ENCODE measurements at places on chromosomes 1 and 21.

GRCh38 chr1:184461321-184461720, 74.5 kb downstream of the C1orf21 start:
- DNase-seq: no peak

GRCh38 chr1:9654834-9655723, 3.5 kb downstream of the PIK3CD start:
- no peak for DNase-seq

- DNase-seq: no peak
Observed at GRCh38 chr1:38173848-38174247, 127.3 kb upstream of the POU3F1 start.

- DNase-seq: no peak
Observed at GRCh38 chr1:153233448-153233847, 16.1 kb downstream of the PRR9 start.

GRCh38 chr21:14288922-14289321, 73.0 kb downstream of the RBM11 start:
- no peak for DNase-seq

- DNase-seq: no peak
Observed at GRCh38 chr1:43199093-43199726, 27.1 kb downstream of the CFAP57 start.

DNA sequence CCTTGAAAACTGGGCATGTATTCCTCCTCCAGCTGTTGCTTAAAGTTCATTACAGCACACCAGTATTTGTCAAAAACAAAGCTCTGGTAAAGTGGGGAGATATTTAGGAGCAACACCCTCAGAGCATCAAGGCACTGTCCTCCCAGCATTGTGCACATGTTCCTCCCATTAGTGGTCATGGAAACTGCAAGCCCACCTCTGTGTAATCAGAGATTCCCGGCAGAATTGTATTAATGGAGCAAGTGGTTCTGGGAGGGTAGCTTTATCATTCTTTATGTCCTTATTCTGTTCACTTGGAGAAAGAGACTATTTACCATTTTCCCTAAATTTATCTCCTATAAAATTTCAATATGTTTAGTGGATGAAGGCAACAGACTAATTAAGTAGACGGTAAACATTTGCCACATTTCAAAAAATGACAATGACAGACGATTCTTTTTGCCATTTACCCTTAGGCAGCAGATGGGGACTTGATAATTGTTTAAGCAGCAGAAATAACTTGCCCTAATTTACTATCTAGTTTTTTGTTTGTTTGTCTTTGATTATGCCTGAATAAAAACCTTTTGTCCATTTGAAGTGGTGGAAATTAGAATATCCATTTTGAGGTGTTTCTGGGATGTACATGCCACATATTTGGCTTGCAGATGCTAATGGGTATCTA, 289.6 kb upstream of the ST6GALNAC5 start:
- DNase-seq: no peak

GRCh38 chr1:205199090-205199930, 12.2 kb downstream of the DSTYK start:
- no peak for DNase-seq

DNA sequence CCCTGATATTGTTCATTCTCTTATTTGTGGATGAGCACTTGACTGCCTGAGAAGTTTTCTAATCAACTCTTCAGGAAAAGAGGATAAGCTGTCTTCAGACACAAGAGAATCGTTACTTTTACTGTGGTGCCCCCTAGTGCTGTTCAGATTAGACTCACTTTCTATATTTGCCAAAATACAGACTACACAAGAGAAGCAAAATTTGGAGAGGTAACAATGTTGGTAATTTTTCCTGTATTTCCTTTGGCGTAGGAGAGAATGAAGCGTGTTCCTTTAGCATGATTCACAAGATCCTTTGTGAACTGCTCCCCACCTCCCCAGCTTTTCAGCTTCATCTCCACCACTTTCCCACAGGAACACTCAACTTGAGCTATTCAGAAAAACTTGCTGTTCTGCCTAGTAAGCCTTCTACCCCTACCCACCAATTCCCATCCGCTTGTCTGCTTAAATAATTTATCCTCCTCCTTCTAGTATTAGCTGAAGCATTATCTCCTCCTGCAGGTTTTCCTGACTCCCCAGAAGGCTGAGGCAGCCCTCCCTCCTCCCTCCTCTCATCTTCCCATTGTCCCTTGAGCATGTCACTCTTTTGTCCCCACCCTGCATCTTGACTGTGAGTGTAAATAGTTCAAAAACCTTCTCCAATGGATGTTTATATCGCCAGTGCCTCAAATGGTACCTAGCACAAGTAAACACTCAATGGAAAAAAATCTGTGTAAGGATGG, 4.5 kb downstream of the TNFSF4 start:
- DNase-seq: no peak

- DNase-seq: no peak
Observed at GRCh38 chr1:202280595-202280994, 61.1 kb downstream of the UBE2T start.

DNA sequence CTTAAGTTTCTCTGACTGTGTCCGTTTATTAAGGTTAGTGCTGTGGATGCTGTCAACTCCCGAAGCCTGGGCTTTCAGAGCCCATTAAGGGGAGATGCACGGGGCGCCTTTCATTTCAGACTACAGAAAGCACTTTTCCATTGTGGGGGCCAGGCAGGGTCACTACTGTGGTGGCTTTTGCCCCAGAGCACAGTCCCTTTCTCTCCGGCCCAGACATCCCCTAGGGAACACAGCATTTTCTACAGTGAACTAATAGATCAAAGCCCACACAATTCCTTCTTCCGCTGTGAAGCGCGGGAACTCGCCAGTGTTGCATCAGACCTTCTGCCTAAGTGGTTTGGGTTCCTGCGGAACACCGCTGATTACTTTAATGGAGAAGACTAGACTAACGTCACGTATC, 26.8 kb upstream of the MAP1LC3C start:
- DNase-seq: no peak

DNA sequence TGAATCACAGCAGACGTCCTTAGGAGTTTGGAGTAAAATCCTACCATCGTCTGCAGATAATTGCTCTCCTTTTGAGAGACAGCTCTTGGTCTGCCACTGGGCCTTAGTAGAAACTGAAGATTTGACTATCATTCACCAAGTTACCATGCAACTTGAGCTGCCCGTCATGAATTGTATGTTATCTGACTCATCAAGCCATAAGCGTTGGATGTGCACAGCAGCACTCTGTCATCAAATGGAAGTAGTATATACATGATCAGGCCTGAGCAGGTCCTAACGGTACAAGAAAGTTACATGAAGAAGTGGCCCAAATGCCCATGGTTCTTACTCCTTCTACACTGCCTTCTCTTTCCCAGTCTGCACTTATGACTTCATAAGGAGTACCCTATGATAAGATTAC, 317.8 kb downstream of the GPATCH2 start:
- no peak for DNase-seq

GRCh38 chr1:26412180-26412840, 1.7 kb downstream of the LIN28A start:
- no peak for DNase-seq

- no peak for DNase-seq
Observed at GRCh38 chr1:159162516-159163265, 8.7 kb upstream of the CADM3 start.

DNA sequence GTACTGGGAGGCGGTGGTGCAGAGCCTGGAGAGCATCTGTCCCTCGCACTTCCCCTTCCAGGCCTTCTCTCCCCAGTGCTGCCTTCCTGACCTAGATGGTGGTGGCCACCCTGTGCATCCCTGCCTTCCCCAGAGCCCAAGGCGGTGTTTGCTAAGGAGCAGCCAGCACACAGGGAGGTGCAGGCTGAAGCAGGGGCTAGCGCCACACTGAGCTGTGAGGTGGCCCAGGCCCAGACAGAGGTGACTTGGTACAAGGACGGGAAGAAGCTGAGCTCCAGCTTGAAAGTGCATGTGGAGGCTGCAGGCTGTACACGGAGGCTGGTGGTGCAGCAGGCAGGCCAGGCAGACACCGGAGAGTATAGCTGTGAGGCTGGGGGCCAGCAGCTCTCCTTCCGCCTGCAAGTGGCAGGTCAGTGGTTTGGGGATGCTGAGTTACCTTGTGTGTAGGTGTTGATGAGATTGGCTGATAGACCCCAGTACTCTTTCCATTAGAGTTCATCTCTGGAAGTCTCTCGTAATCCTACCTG, 51.6 kb downstream of the OBSCN start:
- DNase-seq: no peak

- no peak for DNase-seq
Observed at GRCh38 chr1:227072991-227073390, 132.9 kb downstream of the COQ8A start.

DNA sequence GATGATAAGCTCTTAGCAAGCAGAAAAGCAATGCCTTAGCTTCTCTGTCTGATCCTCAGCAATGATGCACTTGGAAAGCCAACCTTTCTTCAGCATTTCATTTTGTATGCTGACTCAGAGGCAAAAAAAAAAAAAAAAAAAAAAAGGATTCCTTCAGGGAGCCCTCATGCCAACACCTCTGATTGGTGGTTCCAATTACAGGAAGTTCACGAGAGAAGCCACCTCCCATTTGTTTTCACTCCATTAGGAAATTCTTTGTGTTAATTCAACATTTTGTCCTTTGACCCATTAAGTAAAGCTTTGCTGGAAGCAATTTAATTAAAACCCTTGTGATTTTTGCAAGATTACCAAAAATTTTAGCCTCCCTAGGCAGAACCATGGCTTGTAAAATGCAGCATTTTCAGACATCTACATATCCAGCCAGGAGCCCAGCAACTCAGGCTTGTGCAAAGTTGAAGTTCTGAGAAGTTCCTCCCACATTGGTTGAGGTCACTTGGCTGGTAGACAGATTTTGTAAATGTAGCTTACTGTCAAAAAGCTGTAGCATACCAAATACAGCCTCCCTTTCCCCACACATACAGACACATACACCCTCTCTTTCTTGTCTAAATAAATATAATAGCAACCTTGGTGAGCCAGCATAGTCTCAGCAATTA, 27.1 kb upstream of the VTCN1 start:
- no peak for DNase-seq

- DNase-seq: no peak
Observed at GRCh38 chr1:107935396-107936064, 29.4 kb downstream of the VAV3 start.

GRCh38 chr1:94746635-94747525, 73.3 kb upstream of the SLC44A3 start:
- no peak for DNase-seq

DNA sequence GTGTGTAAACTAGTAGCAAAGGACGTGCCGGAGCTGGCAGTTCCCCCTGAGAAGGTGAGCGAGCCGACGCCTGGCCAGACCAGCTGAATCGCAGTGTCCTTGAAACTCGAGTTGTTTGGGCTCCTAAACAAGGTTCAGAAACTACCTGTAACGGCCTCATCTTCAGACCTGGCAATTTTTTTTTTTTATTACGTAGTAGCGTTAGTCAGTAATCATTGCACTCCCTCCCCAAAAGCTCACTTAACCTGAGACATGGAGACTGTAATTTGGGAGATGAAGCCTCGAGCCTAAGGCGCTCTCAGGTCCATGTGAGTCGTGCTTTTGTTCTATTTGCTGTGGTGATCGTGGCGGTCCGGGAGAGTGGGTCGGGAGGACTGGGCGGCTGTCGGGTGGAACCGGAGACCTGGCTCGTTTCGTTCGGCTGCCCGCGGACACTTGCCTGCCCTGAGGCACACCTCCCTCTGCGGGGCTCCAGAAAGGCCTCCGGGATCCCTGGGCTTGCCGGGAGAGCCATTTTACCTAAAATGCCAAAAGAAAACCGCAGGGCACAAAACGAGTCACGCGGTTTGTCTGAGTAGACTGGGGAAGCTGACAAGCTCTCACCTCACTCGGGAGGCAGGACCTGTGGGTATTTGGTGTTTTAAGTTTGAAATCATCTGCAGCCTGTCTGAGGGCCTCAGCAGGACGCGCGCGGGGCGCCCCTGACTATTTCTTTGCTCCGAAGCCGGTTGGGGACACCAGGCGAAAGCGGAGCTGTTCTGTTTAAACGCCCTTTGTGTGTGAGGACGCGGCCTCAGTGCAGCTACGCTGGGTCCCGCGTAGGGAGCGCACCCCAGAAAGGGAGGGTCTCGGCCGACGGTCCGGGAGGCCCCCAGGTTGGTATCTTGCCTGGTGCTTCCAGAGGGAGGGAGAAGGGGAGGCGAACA, 722 bp downstream of the LHX8 start:
- no peak for DNase-seq

- no peak for DNase-seq
Observed at GRCh38 chr1:180494370-180494769, 8.0 kb downstream of the ACBD6 start.

DNA sequence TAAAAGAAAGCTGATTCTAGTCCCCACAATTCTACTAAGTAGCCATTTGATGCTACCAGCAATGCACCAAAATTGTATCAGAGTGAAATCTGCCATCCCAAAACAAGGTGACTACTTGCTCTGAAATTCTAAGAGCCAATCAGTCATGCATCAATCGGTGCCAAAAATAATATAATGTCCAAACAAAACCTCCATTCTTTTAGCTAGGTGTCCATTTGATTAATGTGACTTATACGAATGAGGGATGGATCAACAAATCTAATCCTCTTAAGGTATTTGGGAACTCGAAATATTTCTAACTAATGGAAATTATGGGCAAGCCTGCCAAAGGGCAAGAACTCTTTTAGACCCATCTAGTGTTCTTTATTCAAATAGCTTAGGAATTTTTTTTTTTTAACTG, 66.4 kb upstream of the NEK2 start:
- DNase-seq: no peak

DNA sequence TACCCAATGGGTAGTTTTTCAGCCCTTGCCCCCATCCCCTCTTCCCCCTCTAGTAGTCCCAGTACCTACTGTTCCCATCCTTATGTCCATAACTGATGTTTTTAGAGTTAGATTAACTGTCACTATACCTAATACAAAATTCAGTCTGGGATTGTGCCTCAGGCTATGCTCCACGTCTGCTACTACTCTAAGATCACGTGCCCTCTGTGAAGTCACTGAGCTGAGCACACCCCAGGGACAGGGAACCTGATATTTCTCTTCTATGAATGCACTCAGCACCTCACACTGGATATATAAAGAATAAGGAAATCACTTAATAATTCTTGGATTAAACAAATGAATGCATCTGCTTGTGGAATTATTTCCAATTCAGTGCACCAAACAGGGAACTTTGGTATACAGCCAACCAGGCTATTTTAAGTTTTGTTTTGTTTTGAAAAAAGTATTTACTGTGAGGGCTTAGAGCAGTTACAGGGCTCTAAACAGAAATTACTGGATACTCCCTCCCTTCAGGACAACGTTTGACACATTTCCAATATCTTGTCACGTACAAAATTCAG, 307.9 kb downstream of the SMYD3 start:
- no peak for DNase-seq

- DNase-seq: no peak
Observed at GRCh38 chr1:119808491-119808890, 2.8 kb downstream of the REG4 start.

DNA sequence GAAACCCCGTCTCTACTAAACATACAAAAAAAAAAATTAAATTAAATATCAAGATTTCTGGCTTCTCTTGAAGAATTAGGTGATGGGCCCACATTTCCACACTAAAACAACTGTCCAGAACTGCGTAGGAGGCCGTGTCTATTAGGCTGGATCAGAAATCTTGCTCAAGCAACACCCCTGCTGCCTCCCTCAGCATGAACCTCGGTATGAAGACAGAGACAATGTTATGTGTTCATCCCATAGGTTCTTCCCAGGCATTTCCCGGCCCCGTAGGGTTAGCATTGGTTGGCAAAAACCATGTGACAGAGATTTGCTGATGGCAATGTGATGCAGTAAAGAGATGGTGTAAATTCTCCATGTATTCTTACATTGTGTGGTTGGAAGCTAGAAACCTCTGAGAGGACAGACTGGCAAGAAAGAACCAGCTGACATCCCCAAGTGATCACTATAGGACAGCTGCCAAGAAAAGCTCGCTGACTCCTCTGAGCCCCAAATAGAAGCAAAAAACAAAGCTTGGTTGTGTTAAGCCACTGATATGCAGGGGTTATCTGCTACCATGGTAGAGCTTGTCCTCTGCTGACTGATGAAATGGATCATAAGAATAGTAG, 34.5 kb downstream of the EBNA1BP2 start:
- DNase-seq: no peak
